ENCODE measurements at places on chromosomes 2 and 18.

- DNase-seq = no peak
Measured at GRCh38 chr2:61367177-61367576, 103.7 kb downstream of the USP34 start.

DNA sequence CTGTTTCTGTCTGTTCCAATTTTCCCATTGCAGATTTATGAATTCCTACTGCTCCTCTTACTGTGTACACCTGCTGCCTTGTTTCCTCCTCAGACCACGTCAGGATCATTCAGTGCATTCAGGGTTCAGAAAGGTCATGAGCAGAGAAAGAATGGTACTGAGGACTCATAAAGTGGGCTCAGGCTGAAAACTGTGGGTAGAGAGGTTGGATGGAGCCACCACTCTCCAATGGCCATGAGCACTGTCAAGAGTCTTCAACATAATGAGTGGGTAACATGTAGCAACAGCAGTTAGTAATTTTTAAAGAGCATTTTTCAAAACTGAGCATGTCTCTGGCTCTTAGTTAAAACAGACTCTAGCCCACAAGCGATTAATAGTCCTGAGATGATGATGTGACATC is 138.2 kb downstream of the ZEB2 start:
- no peak for DNase-seq

DNA sequence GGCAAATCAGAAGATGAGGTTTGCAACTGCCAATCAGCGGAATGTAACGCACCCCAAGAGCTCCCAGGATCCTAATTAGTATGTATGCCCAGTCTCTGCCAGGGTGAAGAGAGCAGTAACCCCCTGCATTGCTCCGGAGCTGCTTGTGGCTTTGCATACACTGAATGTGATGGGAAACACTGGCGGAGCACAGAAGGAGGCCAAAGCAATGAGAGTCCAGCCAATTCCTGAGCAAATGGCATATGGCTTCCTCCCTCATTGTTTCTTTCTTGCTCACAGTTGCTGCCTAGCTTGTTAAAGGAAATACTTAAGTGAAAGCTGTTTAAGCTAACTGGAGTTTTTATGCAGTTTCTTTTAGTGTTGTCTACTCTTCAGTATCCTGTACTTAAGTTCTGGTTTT is 343.5 kb upstream of the NT5C1B start:
- DNase-seq = no peak

DNA sequence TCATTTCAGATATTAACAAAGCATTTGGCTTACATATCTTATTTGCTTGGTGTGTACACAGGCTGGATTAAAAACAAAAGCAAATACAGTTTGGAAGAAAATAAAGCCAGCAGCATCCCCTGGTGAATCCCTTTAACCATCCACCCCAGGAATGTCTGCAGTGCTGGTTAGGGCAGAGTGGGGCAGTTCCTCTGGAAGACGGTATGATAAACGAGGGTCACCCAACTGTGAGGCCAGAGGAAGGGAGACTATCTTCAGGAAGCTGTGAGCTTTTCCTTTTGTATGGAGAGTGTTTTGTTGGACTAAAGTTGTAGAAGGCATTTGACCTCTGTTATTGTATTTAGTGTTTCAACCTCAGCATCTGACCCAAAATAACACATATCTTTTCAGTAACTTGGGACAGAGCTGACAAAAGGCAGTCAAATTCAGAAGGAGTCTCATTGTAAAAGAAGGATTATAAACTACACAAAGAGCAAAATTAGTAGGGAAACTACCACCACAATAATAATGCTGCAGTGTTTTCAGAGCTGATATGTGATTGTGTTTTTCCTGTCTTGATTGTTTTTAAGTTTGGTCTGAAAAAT is 159.1 kb downstream of the FMNL2 start:
- no peak for DNase-seq

- no peak for DNase-seq
Measured at GRCh38 chr18:59311631-59312030, 6.8 kb downstream of the CPLX4 start.

DNA sequence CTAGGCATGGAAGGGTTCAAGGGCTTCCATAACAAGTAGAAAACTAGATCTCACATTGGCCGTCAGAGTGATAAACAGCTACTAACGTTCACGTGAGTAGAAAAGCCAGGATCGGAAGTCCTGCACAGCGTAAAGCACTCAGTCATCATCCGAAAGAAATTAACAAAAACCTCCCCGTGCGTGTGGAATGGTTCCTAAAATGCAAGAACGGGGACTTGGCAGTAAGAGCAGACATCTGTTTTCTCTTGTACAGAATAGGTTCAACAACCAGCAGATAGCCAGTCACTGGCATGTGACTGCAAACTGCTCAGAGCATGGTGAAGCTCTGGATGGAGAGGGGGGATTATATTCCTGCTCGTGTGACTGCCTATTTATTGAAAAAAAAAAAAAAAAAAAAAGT is 106.9 kb upstream of the ITGB6 start:
- no peak for DNase-seq

GRCh38 chr18:7926526-7926925 is 359.4 kb downstream of the PTPRM start:
- no peak for DNase-seq

GRCh38 chr2:110823165-110823564 is 90.8 kb downstream of the ACOXL start:
- no peak for DNase-seq

DNA sequence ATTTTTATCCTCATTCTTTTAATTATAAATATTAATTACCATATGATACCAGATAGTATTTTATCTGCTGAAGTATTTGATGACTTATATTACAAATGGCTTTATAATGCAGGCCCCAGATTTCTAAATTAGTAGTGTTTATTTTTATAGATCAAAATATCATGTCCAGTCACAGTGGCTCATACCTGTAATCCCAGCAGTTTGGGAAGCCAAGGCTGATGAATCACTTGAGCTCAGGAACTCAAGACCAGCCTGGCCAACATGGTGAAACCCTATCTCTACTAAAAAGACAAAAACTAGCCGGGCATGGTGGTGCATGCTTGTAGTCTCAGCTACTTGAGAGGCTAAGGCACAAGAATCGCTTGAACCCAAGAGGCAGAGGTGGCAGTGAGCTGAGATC is 100.1 kb upstream of the ARHGAP15 start:
- no peak for DNase-seq

- no peak for DNase-seq
Measured at GRCh38 chr2:158102446-158102845, 770 bp downstream of the UPP2 start.

- DNase-seq = no peak
Measured at GRCh38 chr2:172339371-172340010, 87.9 kb upstream of the ITGA6 start.

DNA sequence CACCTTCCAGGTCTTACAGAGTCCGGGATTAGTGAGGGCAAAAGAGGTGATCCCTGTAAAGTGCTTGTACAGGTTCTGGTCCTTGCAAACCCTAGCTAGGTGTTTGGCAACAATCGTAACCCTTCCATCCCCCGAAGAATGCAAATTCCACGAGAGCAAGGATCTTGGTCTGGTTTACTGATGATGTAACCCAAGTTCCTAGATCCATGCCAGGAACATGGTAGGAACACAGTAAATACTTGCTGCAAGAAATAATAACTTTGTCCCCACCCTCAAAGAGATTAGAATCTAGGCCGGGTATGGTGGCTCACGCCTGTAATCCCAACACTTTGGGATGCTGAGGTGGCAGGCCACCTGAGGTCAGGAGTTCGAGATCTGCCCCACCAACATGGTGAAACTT is 6.8 kb upstream of the NEU2 start:
- DNase-seq = no peak

- DNase-seq = no peak
Measured at GRCh38 chr2:73423913-73424312, 38.3 kb downstream of the ALMS1 start.

DNA sequence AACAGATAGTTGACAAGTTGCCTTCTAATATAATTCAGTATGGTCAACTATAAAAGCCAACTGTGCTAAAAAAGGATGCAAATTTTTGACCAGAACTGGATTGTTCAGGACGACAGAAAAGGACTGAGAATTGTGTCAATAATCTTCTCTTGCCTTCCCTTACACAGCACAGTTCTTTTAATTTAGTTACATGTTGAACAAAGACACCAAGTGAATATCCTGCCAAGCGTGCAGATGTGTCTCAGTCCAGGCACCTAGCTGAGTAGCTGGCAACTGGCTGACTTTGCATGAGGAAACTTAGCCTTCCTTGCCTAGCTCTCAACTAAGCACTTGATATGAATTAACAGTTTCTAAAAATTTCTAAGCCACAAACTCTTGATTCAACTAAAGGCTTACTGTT is 801.4 kb downstream of the BCL11A start:
- no peak for DNase-seq

- no peak for DNase-seq
Measured at GRCh38 chr18:59085126-59085794, 54.4 kb upstream of the SEC11C start.

GRCh38 chr2:191977754-191978153 is 130.9 kb upstream of the CAVIN2 start:
- DNase-seq = no peak

GRCh38 chr2:181896286-181896685 is 4.8 kb downstream of the ITPRID2 start:
- DNase-seq = no peak

- DNase-seq = no peak
Measured at GRCh38 chr2:184444623-184445223, 153.6 kb upstream of the ZNF804A start.

DNA sequence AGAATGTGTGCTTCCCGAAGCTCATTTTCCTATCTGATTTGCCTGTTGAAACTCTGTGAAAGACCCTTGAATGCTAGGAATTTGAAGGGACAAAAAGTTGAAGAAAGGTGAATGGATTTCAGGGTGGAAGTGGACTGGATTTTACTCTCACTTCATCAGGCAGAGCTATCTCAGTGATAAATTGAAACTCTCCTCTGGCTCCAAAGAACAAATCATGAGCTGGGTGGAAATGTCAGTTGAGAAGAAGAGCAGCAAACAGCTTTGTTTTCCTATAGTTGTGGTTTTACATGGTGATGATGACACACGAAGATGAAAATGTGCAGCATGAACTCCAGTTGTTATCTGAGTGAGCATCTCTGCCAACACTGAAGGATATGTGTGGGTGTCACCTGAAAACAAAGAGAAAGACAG is 34.4 kb downstream of the CD28 start:
- DNase-seq = no peak

GRCh38 chr18:78939105-78939504 is 40.5 kb upstream of the SALL3 start:
- DNase-seq = no peak

GRCh38 chr2:174608866-174609214 is 11.2 kb upstream of the WIPF1 start:
- DNase-seq = no peak

- DNase-seq = no peak
Measured at GRCh38 chr2:233410196-233410760, 56.0 kb downstream of the DGKD start.

DNA sequence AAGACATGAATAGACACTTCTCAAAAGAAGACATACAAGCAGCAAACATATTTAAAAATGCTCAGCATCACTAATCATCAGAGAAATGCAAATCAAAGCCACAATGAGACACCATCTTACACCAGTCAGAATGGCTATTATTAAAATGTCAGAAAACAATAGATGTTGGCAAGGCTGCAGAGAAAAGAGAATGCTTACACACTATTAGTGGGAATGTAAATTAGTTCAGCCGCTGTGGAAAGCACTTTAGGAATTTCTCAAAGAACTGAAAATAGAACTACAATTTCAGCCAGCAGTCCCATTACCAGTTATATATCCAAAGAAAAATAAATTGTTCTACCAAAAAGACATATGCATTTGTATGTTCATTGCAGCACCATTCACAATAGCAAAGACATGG is 61.7 kb downstream of the STRADB start:
- DNase-seq = no peak

GRCh38 chr2:13481201-13481600 is 764.5 kb downstream of the TRIB2 start:
- DNase-seq = no peak

GRCh38 chr2:34652636-34653035 is 1053.5 kb upstream of the FAM98A start:
- no peak for DNase-seq

GRCh38 chr2:85216927-85217326 is 83.7 kb downstream of the TCF7L1 start:
- no peak for DNase-seq

DNA sequence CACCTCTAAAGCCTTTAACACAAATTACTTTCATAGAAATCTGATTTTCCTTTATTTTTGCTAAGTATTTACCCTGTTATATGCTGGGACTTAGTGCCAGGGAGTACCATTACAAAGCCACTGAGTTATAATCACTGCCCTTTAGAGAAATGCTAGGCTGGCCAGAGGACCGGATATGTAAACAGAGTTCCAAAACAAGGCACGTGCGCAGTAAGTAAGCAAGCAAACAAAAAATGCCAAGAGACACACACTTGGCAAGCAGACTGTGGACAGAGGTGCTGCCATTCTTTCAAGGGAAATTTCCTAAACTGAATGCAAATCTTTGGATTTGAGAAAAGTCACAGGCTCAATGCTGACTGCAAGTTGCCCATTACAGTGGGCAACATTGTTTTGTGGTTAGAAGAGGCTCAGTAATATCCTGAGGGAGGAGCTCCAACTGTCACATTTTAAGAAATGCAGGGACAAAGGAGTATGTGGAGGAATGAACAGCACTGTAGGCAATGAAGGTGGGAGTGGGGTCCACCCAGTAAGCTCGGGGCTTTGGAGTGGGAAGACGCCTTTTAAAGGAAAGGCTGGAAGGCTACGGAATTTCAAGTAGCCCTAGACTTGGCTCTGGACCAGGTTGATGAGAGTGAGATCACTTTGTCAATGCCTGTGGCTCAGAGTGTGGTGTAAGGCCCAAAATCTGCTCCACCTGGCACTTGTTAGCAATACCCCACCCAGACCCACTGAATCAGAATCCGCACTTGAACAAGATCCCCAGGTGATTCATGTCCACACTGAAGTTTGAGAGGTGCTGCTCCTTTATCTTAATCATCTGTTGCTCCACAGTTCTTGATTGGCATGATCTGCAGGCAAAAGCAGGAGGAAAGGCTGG is 2.1 kb upstream of the PARD6G start:
- no peak for DNase-seq

- DNase-seq = peak; percentile 20
Measured at GRCh38 chr2:94996305-94997100, 29.0 kb upstream of the MAL start.

DNA sequence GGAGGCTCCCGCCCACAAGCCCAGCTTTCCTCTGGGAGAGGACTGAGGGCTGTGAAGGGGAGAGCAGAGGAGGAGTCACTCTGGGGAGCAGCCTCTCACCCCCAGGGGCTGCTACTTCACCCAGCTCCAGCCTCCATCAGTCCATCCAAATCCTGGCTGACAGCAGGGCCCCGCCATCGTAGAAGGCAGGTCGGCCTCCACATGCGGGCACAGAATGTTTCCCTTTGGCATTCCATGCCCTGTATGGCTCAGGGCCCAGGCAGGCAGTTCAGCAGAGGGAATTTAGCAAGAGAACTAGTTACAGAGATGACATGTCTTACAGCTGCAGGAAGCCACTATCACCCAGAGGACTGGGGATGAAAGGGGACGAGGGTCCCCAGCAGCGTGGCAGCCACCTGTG is 6.4 kb upstream of the ODC1 start:
- no peak for DNase-seq
